Stimulated activated CD8-positive, alpha-beta memory T cell treated with anti-CD3 and anti-CD28 coated beads, Interleukin-7, amount 100 ng/mL, for 1 hour (primary cell): ENCODE measurements at places on chromosomes 4 and X.

DNA sequence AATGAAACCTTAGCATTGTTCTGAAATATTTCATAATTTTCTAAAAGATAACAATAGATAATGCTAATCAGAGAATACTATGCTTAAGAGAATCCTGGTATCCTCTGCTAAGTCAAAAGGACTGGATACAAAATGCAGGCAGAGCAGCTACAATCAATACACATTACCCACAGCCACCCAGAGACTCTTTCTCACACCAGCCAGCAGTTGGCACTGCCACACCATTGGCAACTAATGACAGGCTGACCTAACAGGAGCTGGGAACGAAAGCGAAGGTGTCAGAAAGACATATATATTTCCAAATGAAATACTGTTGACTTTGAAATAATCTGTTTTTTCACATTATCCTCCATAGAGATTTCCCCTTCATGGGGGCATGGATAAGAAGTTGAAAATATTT lies 122.6 kb upstream of the PLAC1 start:
- DNase-seq, result no peak

DNA sequence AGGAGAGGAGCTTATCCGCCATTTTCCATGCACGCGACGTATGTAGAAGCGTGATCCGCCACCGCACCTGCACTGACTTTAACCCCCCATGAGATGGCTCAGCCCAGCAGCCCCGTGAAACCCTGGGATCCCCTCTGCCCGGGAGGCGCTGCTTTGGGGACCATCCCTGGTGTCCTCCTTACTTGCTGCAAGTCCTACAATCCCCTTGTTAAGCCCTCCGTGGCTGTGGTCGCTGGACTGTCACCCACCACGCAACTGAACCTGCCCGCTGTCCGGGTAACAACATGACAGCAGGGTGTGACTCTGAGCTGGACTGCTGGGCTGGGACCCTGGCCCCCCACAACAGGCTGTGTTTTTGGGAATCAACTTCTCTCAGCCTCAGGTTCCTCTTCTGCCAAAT lies 44.7 kb upstream of the MAN2B2 start:
- DNase-seq, result no peak

GRCh38 chr4:133188433-133189146 lies 39.5 kb downstream of the PCDH10 start:
- no peak for DNase-seq

GRCh38 chr4:165208221-165208652 lies 876 bp downstream of the KLHL2 start:
- no peak for DNase-seq

GRCh38 chrX:51494409-51494808 lies 2.0 kb downstream of the NUDT11 start:
- no peak for DNase-seq

DNA sequence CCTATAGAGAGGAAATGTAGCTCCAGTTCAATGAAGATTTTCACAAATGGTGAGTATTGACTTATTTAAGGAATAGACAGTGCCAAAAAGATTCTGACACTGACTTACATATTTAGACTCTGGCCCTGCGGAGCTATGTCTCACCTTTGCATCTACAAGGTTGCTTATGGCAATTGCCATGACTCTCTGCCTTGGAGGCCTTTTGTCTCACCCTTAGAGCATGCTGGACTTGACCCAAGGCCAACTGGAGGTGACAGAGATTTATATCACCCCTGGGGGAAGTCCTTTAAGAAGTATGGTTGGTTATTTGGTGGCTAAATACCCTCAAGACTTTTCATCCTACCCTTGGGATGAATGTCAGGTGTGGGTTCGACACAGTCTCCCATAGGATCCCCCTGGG lies 4.5 kb upstream of the ETDC start:
- no peak for DNase-seq
